ENCODE measurements at places on chromosomes 12 and 14.

GRCh38 chr14:51691176-51691575, 39.5 kb downstream of the FRMD6 start:
- ATAC-seq, result peak; percentile 37

- no peak for ATAC-seq
Observed at GRCh38 chr12:132717011-132717410, 6.4 kb downstream of the PGAM5 start.

DNA sequence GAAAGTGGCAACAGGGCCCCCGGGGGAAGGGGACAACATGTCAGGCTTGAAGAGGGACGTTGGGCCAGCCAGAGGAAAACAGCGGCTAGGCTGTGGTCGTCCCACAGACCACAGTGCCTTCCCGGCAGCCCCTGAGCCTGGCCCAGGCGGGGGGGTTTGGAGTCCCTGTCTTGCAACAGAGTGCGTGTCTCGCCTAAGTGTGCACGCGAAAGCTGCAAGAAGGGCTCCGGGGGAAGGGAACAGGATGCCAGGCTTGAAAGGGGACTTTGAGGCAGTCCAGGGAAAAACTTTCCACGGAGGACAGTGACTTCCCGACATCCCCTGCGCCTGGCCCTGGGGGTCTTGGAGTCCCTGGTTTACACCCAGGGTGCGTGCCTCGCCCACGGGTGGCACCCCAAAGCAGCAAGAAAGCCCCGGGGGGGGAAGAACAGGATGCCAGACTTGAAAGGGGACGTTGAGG, 157.5 kb upstream of the ALG10B start:
- ATAC-seq, result no peak

DNA sequence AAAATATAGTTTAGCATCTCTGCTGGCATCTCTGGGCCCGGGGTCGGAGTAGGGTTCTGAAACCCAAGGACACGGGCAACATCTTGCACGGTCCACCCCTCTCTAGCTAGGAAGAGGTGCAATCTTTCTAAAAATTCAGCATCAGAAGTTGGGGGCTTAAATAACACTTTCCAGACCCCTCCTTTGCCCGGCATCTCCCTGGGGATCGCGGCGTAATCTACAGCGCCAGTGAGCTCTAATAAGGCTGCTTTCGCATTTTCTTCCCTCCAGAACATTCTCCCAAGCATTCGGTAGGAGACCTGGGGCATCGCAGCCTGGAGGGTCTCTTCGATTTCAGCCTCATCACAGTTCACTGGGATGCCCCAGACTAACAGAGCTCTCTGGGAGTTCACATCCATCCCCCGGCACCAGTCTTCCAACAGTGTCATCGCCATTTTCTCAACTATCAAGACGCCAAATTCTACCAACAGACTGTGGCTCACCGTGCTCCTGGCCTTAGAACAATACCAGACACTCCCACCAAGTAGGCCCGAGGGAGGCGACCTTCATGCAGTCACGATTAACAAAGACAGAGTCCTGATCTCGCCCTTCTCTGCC, 880 bp downstream of the PNMA1 start:
- ATAC-seq, result no peak

- no peak for ATAC-seq
Observed at GRCh38 chr12:61514016-61514415, 746.2 kb upstream of the USP15 start.

- no peak for ATAC-seq
Observed at GRCh38 chr12:26231921-26232320, 36.5 kb downstream of the SSPN start.

- no peak for ATAC-seq
Observed at GRCh38 chr14:53875324-53875897, 81.2 kb downstream of the BMP4 start.

DNA sequence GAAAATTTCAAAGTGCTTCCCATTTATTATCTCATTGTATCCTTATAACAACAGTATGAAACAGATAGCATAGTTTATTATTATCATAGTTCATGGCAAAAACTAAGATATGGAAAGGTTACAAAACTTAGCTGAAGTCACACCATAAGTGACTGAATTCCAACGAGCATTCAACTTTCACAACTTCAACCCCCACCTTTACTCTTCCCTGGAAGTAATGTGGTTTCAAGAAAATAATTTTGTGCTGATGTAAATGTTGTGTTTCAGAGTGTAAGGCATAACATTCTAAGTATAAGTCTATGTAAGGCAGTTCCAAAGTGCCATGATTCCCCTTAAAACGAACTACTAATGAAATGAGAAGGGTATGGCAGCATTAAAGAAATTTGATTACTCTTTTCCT, 454.5 kb downstream of the BCAT1 start:
- ATAC-seq, result no peak

- ATAC-seq, result no peak
Observed at GRCh38 chr12:64688219-64688618, 71.0 kb downstream of the GNS start.

DNA sequence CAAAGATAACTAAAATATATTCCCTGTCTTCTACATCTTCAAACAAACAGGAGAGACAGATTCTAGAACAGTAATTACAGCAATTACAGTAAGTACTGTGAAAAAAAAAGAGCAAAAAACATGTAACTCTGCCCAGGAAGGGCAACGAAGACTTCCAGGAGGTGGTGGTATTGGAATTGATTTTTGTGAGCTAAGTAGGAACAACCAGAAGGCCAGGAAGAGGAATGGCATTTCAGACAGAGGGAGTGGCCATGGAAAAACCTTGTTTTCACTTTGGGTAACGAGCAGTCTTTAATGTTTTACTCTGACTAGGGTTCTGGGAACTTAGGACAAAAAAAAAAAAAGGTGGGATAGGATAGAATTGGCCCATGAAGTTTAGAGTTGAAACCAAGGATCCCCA, 196.3 kb upstream of the PLEKHG7 start:
- ATAC-seq, result no peak

GRCh38 chr12:53997204-53998109, 2.5 kb upstream of the HOXC9 start:
- ATAC-seq, result no peak

DNA sequence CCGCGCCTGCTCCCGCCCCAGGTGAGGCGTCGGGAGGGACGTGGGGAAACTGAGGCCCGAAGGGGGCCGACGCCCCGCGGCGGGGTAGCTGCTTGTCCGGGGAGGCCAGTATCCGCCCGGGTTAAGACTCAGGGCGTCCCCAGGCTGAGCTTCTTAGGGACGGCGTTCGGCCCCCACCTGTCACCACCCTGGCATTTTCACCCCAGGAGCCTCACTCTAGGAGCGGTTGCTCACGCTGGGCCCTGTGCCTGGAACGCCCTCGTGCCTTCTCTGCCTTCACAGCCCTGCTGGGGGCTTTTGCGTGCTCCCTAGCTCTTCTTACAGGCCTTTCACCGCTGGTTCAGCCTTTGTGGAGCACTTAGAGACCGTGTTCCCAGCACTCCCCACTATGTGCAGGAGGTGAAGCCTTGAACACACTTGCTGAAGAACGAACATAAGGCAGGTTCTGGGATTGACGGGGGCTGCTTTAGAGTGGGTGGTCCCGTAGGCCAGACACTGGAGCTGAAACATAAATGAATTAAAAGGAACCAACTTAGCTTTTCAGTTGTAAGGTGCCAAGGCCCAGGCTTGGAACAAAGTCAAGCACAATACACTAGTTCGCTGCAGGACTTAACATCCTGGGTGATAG, 601 bp downstream of the ZNF839 start:
- no peak for ATAC-seq

DNA sequence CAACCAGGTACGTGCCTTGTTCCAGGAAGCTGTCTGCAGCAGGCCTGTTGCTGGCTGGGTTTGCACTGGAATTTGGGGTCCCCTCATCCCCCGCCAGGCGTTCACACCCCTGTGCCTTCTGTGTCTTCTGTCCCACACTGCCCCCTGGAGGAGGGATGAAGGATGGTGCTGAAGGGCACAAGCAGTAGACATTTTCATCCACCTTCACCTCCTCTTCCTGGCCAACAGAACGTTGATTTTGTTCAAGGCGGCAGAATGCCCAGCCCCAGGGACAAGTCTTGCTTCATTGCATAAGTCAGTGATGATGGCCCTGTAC, 122.1 kb downstream of the CALM1 start:
- no peak for ATAC-seq

DNA sequence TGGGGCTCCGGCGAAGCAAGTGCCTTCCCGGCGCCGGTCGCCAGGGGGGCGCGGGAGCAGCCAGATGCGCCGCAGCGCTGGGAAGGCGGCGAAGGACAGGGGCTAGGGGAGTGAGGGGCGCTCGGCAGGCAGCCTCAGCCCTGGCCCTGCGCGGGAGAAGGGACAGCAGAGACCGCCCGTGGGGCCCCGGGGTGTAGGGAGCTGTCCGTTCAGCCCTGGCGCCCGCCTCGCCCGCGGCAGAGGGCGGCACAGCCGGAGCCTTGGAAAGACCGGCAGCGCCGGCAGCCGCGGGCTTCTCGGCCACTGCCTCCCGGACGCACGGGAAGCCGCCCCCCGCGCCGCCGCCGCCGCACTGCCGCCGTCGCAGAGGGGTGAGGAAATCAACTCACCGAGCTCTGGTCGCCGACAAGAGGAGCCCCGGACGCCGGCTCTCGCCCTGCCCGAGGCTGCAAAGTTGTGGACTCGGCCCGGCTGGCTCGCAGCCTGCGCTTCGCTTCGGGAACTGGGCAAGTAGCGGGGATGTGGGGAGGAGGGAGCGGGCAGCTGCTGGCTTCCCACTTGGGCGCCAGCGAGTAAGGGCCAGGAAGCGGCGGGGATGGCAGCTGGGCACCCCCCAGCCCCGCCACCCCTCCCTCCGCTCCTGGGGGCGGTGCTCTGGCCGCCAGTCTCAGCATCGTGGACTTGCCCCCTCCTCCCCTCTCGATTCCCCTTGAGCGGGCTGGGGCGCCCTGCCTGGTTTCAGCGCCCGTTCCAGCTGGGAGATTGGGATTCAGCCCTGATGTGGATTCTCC, at the start of gene ZDHHC22:
TSS of gene ZDHHC22 (minus strand) at position 578 of the 791 bp plus-strand sequence. CDS start 2,053 bp downstream, outside the sequence.
- ATAC-seq, result peak; percentile 19

GRCh38 chr12:117124421-117125271, 25.4 kb upstream of the TESC start:
- no peak for ATAC-seq

GRCh38 chr12:43337571-43338444, 214.2 kb downstream of the ADAMTS20 start:
- no peak for ATAC-seq

DNA sequence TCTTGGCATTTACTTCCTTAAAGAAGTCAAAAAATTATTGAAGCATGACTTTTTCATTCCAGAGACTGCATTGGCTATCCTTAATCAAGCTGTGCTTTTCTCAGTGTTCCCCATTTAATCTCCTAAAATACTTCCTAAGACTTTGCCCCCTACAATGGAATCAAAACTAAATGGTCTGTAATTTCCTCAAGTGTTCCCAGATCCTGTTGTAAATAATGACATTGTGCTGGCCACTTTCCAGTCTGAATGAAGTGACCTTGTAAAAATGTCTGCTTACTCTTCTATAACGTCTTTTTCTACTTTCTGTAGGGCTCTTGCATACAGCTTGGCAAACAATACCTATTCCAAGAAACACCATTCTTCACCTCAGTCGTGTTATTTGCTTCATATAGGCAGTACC, 45.3 kb upstream of the MBIP start:
- ATAC-seq, result no peak

- no peak for ATAC-seq
Observed at GRCh38 chr14:95496690-95497259, 19.7 kb downstream of the SYNE3 start.

DNA sequence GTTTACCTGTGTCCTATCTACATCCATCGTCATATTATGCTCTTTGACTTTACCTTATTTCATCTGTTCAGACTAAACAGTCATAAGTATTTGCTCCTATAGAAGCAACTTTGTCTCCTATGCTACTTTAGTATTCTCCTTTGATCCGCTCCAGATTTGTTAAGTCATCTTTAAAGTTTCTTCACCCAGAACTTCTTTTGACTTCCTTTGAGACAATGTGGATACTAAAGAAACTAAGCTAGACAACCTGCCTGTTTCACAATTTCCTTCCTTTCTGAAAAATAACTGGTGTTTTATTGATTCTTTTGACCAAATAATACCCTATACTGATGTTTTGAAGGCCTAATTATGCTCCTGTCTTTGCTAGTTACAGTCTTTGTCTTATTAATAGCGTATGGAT, 30.0 kb upstream of the LRRK2 start:
- no peak for ATAC-seq

DNA sequence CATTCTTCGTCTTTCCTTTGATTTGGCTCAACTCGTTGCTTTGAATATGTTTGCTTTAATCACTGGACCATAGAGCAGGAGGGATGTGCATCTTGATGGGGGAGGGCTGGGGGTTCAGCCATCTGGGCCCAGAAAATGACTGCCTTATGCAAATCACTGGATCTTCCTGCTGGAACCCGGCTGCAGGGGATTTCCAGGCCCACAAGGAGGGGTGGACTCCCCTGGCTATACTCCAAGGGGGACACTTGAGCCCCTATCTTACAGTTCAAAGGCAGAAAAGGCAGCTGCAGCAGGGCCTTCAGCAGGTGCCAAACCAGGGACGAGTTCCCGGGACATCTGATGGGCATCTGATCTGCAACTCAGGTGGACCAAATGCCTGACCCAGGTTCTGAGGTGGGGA, 122.5 kb downstream of the DICER1 start:
- no peak for ATAC-seq

DNA sequence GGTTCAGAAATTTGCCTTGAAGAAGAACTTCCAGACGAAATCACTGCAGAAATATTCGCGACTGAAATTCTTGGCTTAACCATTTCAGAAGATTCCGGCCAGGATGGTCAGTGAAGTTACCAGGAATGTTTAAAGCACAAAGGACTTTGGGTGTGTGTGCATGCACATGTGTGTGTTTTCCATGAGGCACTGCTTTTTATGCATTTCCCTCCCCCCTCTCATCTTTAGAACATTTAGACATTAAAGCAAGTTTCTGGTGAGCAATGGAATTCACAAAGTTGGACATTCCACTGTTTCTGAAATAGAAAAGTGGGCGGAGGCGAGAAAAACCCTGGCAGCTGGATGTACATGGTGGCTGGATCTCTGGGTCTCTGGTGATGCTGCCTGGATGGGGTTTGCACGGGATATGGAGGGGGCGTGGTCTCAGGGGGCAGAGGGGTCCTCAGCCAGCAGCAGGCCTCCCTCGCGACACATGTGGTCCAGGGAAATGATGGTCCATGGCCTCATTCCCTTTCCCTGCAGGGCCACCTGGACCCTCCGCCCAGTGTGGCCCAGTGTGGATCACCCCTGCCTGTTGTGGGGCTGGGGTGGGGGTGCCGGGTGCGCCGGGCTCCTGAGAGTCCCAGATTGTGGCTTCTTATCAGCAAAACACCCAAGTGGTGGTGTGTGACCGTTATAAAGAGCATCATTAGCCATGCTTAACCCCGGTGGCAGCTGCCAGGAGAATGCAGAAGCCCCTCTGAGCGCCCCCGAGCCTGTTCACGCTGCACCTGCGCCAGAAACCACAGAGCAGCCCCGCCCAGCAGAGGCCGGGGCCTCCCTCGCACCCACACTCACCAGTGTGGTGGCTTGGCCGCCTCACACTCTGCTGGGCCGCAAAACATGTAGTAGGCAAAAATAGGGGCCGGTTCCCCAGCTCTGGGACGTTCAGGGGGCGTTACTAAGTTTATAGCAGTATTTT, 17.8 kb upstream of the BCL7A start:
- ATAC-seq, result no peak

- no peak for ATAC-seq
Observed at GRCh38 chr14:51121096-51121495, 26.2 kb upstream of the TRIM9 start.

- ATAC-seq, result no peak
Observed at GRCh38 chr12:43131301-43131700, 420.7 kb downstream of the ADAMTS20 start.

- no peak for ATAC-seq
Observed at GRCh38 chr14:64637735-64638473, 66.3 kb upstream of the PLEKHG3 start.

GRCh38 chr12:76101739-76102385, 17.4 kb upstream of the NAP1L1 start:
- ATAC-seq, result no peak

Measured in esophagus mucosa (tissue), 1 donor.